ENCODE measurements at places on chromosomes 2 and 18.

DNA sequence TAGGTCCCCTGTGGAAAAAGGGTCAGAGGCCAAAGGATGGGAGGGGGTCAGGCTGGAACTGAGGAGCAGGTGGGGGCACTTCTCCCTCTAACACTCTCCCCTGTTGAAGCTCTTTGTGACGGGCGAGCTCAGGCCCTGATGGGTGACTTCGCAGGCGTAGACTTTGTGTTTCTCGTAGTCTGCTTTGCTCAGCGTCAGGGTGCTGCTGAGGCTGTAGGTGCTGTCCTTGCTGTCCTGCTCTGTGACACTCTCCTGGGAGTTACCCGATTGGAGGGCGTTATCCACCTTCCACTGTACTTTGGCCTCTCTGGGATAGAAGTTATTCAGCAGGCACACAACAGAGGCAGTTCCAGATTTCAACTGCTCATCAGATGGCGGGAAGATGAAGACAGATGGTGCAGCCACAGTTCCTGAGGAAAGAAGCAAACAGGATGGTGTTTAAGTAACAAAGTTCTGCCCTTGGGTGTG, 165.8 kb downstream of the RPIA start:
- DNase-seq: no peak

GRCh38 chr18:56702946-56703345, 51.8 kb downstream of the WDR7 start:
- DNase-seq: peak; percentile 18

- no peak for DNase-seq
Observed at GRCh38 chr18:13450289-13451212, 232.0 kb downstream of the LDLRAD4 start.

GRCh38 chr18:25348386-25349130, 3.4 kb downstream of the ZNF521 start:
- DNase-seq: no peak

DNA sequence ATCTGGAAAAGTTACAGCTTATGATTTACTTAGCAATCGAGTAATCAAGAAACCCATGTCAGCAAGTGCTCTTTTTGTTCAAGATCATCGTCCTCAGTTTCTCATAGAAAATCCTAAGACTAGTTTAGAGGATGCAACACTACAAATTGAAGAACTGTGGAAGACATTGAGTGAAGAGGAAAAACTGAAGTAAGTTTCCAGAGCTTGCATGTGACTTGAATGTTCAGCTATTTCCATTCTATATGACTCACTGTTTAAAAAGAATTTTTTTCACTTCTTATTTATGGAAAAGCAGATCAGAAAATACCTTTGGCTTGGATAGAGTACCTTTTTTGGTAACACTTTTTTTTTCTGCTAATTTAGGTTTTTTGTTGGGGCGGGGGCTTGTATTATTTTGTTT, 70.7 kb downstream of the PMS1 start:
- no peak for DNase-seq

- DNase-seq: no peak
Observed at GRCh38 chr18:39661856-39662366, 2096.3 kb upstream of the CELF4 start.

DNA sequence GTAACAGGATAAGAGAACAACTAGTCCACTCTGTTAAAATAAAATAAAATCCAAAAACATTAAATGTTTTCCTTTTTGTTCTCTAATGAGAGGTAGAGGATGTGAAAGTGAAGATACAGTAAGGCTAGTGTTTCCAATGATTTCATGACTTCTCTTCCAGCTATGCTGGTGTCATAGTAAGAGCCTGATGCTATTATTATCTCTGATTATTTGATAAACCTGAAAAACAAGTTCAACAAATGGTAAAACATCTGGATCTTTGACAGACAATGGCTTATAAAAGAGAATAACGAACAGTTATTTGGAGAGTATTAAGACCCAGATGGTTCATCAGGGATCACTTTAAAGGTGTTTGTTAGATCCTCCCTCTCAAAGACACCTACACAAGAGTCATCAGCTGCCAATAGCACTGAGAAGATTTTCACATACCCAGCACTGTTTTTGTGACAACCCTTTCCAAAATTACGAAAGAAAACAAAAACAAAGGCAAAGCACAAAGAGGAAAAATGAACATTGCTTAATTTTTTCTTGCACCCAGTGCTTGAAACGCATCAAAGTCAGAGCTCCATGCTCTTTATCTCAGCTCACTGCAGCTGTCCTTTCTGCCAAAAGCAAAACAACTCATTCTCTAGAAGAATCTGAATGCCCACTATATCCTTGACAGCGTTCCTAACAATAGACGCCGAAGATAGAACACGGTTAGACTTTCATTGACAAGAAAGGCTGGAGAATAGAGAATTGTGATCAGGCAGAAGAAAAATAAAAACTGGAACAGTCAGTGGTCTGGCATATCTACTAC, 168.6 kb downstream of the SLC8A1 start:
- no peak for DNase-seq

- no peak for DNase-seq
Observed at GRCh38 chr2:231605607-231606091, 13.0 kb downstream of the TEX44 start.

GRCh38 chr2:41414486-41415230, 633.2 kb upstream of the PKDCC start:
- no peak for DNase-seq

DNA sequence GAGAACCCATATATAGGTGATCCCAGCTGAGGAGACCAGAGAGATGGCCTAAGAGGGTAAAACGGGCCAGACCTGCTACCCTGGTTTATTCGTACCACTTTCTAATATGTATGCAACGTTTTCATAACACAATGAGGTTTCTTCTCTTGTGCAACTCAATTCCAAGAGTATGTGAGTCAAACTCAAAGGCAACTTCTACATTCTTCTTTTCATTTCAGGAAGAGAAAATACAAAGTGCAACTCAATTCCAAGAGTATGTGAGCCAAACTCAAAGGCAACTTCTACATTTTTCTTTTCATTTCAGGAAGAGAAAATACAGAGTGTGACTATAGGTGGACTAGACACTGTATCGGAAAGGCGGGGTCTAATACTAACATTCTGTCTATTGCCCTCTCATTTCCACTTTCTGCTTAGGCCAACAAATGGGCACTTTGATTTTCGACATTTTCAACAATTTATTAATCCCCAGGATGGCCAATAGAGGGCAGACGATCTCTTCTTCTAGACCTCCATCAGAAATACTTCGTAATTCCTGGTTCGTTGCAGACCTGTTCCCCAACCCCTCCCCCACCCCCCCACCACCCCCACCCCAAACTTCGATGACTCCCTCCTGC, 3.7 kb upstream of the CRIM1 start:
- no peak for DNase-seq

DNA sequence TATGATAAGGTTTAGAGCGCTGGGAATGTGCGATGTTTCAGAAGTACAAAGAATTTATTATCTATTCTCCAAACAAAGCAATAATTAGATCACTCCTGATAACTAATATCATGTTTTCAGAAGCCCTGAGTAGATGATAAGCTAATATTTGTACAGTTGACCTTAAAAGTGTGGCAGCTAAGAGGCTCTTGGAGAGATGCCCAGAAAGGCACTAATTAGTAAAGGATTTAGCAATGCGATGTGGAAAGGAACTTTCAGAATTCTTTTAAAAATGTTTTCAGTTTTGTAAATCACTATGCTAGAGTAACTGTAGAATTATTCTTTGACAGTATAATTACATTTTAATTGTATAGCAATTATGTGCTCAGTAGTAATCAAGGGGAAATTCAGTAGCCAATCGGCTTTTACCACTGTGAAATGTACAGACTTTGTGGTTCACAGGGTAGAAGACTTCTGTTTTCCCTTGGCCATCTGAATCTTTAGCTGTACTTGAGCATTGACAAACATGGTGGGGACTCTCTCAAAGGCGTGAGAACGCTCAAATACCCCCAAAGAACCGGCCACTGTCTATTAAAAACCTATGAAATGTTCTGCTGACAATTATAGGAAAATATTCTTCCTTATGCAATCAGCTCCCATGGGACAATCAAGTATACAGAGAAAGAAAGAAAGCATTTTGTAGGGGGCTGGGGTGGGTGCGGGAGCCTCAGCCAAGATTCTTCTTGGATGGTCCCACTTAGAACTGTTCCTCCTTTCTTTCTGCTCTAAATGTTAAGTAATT, 262.8 kb upstream of the AGAP1 start:
- DNase-seq: no peak

DNA sequence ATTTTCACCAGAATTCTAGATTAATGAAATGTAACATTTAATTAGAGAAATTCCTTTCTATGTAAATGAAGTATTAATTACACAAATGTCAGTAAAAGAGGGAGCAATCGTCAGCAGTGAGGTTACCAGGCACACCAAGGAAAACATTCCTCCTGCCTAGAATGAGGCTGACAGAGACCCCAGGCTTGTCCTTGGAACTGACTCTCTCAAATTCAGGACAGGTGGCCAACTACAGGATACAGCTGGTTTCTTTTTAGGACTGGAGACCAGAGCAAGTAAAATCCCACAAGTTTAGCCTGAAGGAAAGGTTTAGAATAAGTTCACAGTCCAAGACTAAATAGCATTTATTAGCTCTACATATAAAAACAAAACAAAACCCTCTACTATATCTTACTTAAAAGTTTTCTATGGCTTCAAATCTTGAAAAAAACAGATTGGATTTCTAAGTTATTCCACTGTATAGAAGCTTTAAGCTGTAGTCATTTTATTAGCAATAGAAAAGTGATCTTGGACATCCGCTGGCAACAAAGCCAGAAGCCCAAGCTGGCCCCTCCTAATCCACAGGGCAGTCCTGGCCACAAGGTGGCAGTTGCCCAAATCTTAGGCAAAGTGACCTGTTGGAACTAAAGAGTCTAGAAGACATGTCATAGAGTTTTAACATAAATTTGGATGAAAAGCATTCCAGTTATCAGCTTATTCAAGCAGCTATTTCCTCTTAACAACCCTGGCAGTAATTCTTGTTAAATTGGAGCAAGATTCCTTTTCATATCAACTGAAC, 81.0 kb downstream of the SP3 start:
- no peak for DNase-seq

- DNase-seq: no peak
Observed at GRCh38 chr2:133506996-133507395, 61.3 kb downstream of the NCKAP5 start.

DNA sequence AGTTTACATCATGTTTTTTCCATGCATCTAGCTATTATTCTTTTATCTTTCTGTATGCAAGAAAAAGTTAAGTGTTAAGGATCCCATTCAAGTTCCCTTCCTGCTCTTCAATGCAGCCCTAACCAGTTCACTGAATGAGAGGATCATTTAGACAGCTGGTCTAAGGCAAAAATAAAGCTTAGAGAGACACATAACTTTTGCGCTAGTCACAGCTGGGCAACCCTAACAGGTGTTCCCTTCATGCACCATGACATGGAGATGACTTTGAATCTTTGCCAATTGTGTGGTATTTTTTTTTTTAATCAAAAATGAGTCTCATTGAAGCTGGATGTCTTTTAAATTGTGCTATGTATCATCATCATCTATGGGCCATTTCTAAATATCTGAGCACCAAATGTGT, 393.8 kb upstream of the CYRIA start:
- DNase-seq: no peak

DNA sequence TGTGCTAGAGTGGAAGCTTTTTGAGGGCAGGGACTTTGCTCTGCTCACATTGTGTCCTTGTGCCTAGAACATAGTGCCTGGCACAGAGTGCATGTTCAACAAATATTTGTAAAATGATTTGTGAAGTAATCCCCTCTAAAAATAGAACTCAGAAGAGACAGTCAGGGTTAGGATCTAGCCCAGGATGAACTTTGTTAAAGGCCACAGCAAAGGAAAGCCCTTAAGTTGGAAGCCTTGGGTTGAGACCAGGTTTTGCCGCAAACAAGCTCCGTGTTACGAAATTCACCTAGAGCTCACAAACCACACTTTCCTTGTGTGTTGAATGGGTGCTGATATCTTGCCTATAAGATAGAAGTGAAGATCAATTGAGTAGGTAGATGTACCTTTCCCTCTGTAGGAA, 84.2 kb downstream of the SETBP1 start:
- DNase-seq: no peak

DNA sequence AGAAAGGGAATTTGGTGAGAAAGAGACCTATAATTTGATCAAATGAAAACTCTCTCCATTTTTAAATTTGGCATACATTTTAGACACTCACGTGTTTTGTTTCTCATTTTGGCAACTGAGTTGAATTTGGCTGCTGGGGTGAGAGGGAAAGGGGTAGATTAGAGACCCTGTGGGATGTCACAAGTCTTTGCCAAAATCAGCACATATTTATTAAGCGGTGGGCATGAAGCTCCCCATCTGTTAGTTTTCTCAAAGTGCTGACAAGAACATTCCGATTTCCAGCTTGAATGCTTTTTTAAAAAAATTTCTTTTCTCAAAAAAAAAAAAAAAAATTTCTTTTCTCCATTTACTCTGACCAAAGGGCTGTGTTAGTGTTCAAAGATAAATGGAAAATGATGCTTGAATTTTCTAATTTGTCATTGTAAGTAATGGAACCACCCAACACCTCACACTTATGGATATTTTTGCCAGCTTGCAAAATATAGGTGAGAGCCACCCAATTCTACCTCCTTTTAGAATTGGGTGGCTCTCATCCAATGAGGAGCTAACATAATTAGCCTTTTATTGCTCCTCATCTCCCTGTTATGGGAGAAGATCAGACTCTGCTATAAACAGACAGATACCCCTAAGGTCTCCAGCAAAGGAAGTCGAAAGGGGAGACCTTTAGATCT, 222.9 kb upstream of the FN1 start:
- no peak for DNase-seq

- DNase-seq: no peak
Observed at GRCh38 chr2:9463698-9464034, 10.7 kb upstream of the IAH1 start.

DNA sequence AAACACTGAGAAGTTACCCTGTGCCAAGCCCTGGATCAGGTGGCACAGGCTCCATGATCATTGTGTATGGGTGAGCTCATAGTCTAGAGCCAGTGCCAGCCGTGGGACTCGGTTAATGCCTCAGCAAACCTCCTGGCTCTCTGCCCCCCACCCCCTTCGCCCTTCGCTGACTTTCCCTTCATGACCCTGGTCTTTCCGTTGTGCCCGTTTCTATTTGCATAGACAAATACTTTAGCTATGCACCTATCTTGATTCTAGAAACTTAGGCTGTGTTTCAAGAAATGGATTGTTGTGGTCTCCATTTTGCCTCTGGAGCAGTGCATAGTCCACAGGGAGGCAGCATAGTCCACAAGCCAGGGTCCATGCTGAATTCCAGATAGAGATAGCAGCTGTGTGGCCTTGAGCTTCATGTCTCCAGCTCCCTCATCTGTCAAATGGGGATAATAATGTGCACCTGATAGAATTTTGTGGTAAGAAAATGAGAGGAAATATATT, 44.8 kb upstream of the KDM3A start:
- DNase-seq: no peak

- no peak for DNase-seq
Observed at GRCh38 chr2:95320986-95321767, 24.0 kb downstream of the KCNIP3 start.

- DNase-seq: no peak
Observed at GRCh38 chr2:152369176-152369860, 34.3 kb downstream of the FMNL2 start.

- no peak for DNase-seq
Observed at GRCh38 chr2:140552634-140553033, 1578.2 kb downstream of the LRP1B start.
